ENCODE measurements at places on chromosomes 6 and 20. TPM values are rescaled to one million over a fixed set of nuclear protein-coding genes. Genes with fewer than 3 reads are reported as not detected.

DNA sequence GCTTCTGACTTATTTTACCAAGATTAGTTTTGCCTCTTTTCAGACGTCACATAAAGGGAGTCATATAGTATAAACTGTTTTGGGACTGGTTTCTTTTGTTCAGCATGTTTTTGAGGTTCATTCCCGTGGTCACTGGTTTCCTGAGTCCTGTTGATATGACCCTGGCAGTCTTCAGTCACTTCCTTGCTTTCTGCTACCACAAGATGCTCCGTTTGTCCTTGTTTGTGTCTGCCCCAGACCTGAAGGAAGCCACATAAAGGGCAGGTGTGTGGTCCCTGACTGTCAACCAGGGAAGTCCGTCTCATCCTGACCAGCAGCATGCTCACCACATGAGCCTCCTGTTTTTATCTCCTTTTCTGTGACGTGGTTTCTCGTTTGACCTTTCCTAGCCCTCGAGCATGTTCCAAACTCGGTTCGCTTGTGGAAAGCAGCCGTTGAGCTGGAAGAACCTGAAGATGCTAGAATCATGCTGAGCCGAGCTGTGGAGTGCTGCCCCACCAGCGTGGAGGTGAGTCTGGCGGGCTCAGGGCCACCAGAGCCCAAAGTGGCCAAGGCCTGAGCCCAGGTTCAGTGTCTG, 26.1 kb upstream of the C20orf204 start:
- DNase-seq, result no peak

Gene FAM217A
- 0.69 TPM for total RNA-seq

GRCh38 chr6:108716801-108717791, 131.1 kb upstream of the ARMC2 start:
- no peak for DNase-seq

- DNase-seq, result no peak
These were observed 90.5 kb upstream of the EPB41L1 start for GRCh38 chr20:36063916-36064657.

DNA sequence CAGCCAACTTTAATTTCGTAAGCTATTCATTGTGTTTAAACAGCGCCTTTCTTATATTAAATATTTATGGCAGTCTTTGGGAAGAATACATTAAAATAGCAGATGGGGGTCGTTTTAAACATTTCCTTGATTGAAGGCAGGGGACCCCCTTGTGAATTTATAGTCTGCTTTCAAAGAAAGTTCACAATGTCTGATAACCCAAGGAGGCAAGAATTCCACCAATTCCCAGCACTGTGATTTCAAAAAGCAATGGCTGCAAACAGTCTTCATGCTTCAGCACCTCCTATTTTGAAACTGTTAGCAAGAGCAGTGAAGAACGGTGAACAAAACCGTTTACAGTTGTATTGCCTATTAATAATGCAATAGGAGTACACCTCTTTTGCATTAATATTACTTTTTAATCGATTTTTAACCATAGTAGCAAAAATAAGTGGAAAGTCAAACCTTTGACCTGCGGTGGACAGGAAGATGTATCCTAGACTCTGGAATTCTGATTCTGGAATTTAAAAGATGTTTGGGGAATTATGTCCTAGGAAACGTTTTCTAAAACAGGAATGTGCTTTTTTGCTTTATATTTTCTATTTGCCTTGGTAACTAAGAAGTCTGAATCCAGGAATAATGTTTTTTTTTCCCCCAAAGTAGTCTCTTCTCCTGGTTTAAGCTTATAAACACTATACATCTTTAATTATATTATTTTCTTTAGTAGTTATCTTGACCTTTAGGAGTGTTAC, 393.0 kb downstream of the CDKAL1 start:
- DNase-seq, result no peak
